SJSA1 (cell line): ENCODE measurements at places on chromosomes 4 and X.

- no peak for DNase-seq
Observed at GRCh38 chrX:151634937-151635336, 60.3 kb upstream of the PRRG3 start.

DNA sequence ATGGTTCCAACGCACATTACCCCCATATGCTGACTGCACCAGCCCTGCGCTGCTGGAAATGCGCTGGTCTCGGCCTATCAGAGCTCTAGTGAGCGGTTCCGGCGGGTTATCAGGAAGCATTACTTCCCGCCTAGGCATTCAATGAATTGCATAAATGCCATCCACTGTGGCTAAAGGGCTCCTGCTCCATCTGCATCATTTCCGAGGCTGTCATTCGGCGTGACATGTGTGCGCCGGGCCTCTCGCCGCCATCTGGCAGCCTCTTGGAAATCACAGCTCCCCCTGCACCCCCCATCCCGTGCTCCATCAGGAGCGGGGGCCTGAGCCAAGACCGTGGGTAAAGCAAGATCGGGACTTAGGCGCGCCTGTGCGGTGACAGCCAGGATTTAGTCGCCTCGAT is 64.4 kb downstream of the SEPSECS start:
- DNase-seq: no peak

DNA sequence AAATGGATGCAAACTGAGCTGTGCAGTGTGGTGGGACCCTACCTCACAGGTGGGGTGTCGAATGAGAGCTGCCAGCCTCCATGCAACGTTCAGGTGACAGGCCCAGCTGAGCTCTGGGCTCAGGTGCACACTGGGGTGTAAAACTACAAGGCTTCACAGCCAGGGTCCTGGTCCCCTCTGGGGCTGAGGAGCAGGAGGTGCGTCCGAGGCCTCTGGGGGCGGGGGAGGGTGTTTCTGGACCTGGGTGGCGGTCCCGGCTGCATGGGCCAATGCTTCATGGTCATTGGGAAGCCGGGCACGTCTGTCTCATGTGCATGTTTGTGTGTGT is 26.5 kb upstream of the SORCS2 start:
- DNase-seq: no peak

DNA sequence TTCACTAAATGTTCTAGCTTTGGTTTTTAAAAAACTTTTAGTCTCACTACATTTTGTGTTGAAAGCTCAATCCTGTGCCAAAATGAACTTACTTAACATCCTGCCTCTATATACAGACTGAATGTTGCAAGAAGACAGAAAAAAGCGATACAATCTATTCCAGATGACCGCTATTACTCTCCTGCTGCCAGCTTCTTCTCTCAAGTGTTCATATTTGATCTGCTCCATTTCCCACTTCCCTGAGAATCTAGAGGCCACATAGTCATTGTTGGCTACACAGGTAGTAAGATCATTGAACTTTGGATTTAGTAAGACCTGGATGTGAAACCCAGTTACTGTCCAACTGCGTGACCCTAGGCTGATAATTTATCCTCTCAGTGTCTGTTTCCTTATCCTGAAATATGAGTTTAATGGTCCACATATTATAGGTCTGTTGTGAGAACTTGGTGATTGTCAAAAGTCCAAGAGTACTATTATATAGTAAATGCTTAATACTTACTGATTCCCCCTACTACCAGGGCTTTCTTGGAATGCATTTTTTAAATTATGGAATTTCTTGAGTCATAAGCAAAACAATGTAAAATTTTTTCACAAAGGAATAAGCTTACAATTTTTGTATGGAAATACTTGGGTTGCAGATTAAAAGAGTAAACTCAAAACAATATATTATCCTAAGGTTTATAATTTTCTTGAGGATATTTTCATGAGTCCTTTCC is 976.8 kb upstream of the ADGRL3 start:
- no peak for DNase-seq

DNA sequence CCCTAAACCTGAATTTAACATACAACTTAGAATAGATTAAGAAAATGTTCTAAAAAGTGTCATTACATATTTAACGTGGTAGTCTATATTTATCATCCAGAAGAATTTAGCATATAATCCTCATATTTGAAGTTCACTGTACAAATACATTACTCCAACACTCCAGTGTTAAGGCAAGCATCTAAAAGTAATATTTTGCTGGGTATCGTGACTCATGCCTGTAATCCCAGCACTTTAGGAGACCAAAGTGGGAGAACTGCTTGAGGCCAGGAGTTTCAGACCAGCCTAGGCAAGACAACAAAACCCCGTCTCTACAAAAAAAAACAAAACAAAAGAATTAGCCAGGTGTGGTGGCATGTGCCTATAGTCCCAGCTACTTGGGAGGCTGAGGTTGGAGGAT is 24.8 kb downstream of the LRBA start:
- DNase-seq: no peak

GRCh38 chrX:38694394-38694793 is 106.9 kb upstream of the MID1IP1 start:
- DNase-seq: no peak

GRCh38 chrX:103540145-103540544 is 20.9 kb upstream of the RAB40A start:
- no peak for DNase-seq

GRCh38 chrX:3815896-3816664 is 102.6 kb upstream of the PRKX start:
- DNase-seq: peak; percentile 57
